ENCODE measurements at places on chromosomes 12 and 14.
A peak's percentile ranks its signal among the peaks of the same experiment; 100 is the strongest.

DNA sequence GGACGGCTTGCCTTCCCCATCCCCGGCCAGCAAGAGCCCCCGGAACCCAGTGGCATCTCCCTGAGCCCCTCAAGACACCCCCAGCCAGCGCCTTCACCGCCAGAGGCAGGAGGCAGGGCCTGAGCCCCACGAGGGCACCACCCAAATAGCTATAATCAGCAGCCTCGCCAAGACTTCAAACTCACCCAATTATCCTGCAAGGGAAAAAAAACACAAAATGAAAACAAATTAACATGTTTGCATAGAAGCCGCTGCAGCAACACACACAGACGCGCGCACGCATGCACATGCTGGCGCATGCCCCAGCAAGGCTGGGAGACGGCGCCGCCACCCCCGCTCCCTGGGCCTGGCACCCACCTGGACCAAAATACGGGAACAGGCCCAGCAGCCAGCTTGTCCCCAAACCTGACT lies 15.8 kb downstream of the FAM222A start:
- DNase-seq = no peak

DNA sequence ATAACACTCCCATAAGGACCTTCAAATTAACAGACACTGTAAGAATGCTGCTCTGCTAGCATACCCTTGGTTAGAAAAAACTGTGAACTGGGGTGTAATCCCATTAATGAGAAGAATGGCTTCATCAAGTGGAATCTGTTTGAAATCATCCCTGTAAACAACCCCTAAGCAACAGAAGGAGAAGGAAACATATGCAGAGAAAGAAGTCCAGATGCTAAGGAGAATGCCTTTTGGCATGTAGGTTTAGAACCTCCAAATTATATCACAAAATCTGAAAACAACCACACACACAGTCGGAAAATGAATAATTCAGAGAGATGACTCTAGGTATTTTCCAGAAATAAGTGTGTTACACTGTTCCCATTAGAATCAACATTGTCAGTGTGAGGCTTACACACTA lies 140.2 kb downstream of the NUAK1 start:
- DNase-seq = no peak

DNA sequence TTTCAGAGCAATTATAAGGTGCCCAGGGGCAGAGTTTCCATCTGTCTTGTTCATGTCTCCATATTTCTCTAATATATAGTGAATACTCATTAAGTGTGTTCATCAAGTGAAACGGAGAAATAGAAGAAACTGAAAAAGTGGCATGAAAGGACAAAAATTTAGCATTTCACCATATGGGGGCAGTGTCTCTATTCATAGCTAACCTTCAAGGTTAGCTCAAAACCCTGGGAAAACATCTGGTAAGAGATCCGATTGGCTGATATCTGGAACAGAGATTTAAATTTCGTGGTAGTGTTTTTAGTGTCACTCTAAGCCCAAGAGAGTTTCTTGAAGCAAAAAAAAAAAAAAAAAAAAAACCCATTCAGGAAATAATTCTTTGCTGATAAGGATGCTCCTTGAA lies 367.5 kb downstream of the DAD1 start:
- peak; percentile 39 for DNase-seq

DNA sequence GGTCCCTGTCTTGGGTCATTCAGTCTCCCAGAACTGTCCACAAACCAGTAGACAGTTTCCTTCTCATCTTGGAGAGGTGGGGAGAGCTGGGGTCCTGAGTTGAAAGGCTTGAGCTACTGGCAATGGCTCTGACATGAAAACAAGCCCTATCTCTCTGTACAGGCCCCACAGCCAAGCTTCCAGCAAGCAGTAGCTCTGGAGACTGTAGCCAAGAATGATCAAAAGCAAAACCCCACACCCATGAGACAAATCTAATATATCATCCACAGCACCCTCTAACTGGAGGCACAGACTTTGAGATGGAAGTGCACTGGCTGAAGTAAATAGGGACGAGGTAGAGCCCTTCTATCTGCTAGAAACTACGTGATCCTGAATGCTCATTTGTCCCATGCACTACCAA lies 40.9 kb downstream of the RERG start:
- no peak for DNase-seq

DNA sequence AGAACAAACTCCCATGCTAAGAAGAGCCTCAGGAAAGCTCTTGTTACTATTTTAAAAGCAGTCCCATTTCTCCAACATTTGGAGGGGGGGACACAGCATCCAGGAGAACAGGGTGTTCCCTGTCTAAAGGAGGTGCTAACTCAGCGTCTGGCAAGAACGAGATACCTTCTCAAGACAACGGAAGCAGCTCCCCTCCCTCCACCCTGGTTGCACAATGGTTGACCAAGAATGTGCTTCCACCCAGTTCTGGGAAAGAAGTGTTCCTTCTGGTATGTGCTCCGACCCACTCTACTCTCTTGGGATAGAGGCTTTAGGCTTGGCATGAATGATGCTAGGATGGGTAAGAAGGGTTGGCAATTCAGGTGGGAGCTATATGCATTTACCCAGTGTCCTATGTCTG lies 1.5 kb upstream of the KRT6A start:
- DNase-seq = no peak

- no peak for DNase-seq
These were observed 183.9 kb upstream of the PWP1 start for GRCh38 chr12:107501681-107502080.

- no peak for DNase-seq
These were observed 13.3 kb upstream of the CMAS start for GRCh38 chr12:22032732-22033131.

DNA sequence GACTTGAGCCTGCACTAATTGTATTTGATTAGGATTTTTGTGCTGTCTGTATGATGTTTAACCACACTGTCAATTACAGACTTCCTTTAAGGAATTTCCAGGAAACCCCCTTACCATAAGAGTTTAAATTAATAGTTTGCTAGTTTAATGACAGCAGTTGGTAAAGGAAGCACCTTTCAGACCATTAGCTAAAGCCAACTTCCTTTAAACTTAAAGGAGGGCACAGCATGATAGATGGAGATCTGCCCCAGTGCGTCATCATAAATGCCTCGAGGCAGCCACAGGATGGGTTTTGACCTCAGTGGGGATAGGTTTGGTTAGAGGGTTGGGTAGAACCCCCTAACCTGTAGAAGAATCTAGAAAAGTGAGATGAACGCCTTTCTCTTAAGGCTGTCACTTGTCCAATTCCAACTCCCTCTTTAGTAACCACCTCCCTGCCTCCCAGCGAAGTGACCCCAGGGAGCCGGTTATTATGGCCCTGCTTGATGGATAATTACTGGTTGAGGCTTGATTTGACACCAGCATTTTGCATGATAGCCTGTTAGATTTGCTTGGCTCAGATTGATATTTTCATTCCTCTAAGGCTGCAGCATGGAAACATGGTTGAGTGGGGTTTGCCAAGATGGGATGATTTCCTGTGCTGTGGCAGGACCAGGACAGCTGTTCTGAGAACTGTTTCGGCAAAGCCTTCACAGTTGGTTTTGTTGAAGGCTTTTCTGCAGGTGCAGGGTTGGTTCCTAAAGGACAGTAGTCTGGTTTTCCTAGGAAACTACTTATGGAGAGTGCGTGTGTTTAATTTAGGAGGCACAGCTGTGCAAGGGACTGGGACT lies 62.7 kb downstream of the CHST11 start:
- no peak for DNase-seq

DNA sequence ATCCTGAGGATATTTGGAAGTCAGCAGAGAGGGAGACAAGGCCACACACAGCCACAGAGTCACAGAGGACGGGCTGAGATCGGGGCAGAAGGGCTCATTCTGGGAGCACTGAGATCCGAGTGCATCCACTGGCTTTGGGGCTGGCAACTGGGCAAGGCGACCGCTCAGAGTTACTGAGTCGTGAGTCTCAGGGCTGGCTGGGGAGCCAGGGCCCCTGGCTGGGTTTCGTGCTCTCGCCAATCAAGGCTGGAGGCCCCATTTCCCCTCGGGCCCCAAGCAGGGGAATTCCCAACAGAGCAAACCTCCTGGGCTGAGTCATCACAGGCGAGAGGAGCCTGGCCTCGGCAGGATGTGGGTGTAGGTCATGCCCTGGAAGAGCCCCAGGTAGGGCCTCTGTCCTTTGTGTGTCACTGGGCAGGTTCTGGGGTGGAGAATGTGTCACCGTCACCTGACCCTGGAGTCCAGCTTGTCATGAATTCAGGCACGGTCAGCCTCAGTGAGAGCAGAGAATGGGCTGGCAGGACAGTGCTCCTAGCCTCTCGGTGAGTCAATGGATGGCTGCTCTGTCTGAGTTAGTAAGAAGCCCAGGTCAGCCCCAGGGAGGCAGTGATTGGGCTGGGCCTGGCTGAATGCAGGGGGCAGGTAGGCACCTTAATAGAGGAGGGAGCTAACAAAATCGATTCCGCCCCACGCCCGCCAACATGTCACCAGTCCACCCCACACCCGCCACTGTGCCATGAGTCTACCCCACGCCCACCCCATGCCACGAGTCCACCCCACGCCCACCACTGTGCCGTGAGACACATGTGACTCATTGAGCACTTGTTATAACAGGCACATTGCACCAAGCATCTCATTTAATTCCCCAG lies 16.9 kb downstream of the ASB2 start:
- peak; percentile 94 for DNase-seq

- DNase-seq = peak; percentile 92
These were observed at the start of gene CAMKK2 for GRCh38 chr12:121296618-121297434. Gene CAMKK2 (minus strand): TSS chr12:121296709. CDS start chr12:121274526, 22,183 bp downstream.

DNA sequence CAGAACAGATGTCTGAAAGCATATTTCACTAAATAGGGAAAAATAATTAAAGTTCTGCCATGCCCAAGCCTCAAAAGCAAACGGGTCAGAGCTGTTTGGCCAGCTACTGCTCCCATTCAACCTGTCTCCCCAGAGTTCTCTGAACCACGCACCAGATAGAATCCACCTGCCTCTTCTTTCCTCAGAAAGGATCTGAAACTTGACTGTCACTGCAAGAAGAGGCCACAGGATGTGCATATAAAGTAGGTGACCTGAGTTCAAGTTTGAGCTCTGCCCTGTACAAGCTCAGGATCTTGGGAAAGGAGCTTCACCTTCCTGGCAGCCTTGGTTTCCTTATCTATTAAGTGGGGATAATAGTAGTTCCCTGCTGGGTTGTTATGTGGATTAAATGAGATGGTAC lies 91.8 kb downstream of the NUAK1 start:
- DNase-seq = no peak

DNA sequence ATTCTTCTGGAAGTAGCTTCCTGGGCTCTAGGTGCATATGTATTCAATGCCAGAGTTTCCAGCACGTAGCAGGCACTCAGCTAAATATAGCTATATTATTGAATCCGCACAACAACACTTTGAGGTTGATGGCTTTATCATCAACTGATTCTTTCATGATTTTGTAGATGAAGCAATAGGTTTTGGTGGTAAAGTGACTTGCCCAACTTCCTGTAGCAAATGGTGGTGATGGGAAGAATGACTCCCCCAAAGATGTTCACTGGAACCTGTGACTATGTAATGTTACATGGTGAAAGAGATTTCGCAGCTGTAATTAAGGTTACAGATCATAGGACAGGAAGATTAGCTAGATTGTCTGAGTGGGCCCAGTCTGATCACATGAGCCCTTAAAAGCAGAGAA lies 3.2 kb downstream of the TDRD9 start:
- DNase-seq = peak; percentile 73

DNA sequence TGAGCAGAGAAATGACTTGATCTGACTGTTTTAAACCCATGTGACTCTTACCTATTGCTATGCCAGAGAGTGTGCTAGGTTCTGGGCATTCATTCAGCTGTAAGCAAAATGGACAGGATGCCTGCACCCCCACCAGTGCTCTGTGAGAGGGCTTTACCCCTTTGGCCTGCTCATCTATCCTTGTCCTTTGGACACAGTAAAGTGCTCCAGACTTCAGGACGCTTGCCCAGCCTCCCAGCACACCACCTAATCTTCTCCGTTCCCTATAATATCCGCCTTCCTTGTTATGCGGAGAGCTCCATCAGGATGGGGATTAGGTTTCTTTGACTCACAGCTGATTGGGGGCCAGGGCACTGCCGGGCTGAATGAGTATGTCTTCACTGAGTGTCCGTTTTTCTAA lies 4.4 kb upstream of the ZNF839 start:
- DNase-seq = no peak

DNA sequence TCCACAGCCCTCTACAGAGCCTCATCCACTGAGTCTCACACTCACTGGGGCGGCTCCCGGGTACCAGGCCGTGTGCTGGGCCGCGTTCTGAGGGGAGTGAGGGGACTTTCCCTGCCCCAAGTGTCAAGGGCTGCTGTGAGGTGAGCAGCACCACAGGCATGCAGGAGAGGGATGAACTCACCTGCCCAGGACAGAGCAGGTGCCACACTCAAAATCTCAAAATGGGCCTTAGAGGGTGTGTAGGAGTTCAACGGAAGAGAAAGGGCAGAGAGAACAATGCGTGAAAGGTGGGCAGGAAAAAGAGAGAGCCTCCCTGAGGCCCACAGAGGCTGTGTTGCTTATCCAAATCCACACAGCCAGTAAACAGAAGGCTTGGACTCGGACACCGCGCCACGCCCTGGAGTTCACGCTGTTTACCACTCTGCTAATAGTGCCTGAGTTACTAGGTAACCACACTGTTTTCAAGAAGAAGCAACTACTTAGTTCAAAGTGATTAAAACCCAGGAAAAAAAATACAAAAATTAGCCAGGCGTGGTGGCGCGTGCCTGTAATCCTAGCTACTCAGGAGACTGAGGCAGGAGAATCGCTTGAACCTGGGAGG lies 32.7 kb downstream of the TSPAN11 start:
- no peak for DNase-seq

- peak; percentile 2 for DNase-seq
These were observed 63.6 kb downstream of the STXBP6 start for GRCh38 chr14:24986206-24986893.

DNA sequence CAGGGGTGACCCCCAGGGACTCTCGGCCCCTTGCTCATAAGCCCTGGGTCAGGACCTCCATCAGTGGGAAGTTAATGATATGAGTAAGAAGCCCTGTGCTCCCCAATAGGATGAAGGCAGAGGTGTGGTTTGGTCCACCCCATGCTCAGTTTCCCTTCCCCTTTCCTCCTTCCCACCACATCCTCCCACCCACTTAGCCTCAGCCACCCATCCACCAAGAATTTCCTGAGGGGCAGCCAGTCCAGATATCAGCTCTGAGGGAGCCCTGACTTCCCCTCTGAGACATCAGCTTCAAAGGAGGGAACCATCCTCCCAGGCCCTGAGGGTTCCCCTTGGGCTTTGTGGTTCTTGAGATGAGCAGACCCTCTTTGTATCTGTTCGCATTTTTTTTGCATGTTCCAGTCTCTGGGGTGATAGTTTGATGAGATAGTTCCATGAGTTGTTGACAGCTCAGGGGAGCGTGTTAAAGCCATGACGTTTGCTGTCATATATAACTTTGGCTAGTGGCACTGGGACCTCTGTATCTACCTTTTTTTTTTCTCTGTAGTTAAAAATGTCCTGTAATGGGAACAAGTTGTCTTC lies 71.2 kb downstream of the LGMN start:
- peak; percentile 95 for DNase-seq

- no peak for DNase-seq
These were observed 106.2 kb upstream of the NAV3 start for GRCh38 chr12:77724367-77724957.
